Fibroblast of skin of right quadriceps (primary cell): ENCODE measurements at places on chromosomes 7 and 10.
A peak's percentile ranks its signal among the peaks of the same experiment; 100 is the strongest.

GRCh38 chr7:32200646-32201045, 130.4 kb upstream of the PDE1C start:
- no peak for DNase-seq

GRCh38 chr10:59098831-59099452, 77.5 kb upstream of the PHYHIPL start:
- peak; percentile 86 for DNase-seq

DNA sequence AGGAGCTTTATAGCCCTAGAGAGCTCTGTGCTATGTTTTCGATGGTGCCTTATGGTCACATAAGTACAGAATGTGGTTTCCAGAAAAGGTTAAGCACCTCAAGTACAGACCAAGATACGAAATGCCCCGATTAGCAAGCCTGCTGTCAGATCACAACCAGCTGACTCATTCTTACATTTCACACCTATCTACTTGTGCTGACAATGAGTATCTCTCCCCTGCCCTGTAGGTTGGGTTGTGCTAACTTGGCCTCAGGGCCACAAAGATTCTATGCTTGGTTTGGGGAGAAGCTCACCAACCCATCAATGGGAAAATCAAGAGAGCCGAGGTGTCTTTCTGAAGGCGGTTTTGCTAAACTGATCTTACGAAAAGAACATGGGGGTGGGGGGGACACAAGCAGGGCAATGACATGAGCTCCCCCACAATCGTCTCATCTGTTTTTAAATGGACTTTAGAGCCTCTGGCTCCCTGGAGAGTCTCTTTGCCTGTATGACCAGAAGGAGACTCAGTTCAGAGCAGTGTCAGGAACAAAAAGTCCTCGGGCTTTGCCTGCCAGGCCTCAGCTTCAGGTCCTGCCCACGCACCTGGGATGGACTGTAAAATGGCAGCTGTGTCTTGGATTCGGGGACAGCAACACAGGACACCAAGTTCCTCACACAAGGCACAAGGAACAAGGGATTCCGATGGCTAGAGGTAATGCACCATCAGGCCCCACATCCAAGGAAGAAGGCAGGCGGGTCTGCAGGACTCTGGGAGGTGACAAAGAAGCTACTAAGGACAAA, 55.1 kb downstream of the FAM53B start:
- DNase-seq, result no peak

- DNase-seq, result no peak
These were observed 3.5 kb upstream of the MYOZ1 start for GRCh38 chr10:73644767-73645166.

- DNase-seq, result no peak
These were observed 45.2 kb upstream of the BHLHA15 start for GRCh38 chr7:98165827-98166667.

DNA sequence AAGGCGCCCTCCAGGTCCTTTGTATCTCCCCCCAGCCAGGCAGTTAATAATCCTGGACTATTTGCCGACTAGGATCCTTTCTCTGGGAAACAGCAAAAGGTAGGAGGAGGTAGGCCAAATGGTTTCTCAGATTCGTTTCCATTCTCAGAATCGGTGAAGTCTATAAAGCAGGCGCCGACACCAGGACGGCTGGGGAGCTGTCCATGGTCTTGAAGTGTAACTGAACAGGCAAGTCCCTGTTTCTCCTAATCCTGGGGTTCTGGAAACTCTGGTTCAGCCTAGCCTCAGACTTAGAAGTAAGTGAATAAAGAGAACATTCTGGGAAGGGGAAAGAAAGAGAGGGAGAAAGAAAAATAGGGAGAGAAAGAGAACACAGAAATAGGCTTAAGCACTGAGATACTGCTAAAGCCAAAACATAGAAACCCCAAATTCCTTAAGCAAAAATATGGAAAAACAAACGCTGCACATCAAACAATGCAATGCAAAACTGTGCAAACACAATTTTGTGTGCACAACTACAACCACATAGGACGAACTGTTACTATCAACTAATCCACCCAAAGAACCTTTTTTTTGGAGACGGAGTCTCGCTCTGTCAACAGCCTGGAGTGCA, 11.1 kb upstream of the INA start:
- peak; percentile 67 for DNase-seq

DNA sequence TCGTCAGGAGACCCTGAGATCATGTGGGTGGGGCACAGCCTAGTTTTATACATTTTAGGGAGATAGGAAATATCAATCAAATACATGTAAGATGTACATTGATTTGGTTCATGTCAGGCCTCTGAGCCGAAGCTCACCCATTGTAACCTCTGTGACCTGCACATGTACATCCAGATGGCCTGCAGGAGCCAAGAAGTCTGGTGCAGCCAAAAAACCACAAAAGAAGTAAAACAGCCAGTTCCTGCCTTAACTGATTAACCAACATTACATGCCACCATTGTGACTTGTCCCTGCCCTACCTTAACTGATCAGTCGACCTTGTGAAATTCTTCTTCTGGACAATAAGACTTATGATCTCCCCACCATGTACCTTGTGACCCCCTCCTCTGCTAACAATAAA, 16.0 kb upstream of the LRRC61 start:
- no peak for DNase-seq

DNA sequence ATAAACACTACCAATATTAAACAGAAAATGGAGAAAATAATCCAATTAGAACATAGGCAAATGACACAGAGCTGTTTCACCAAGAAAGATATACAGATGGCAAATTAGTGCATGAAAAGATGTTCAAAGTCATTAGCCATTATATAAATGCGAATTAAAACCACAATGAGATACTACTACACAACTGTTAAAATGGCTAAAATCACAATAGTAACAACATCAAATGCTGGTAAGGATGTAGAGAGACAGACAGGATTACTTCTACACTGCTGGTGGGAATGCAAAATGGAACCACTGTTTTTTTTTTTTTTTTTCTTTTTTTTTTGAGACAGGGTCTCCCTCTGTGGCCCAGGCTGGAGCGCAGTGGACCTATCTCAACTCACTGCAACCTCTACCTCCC, 114.9 kb upstream of the RHEB start:
- DNase-seq, result no peak

GRCh38 chr10:132250481-132251475, 57.0 kb downstream of the STK32C start:
- no peak for DNase-seq

GRCh38 chr7:149294634-149295480, 32.9 kb downstream of the ZNF783 start:
- DNase-seq, result no peak

GRCh38 chr10:128507066-128507465, 380.8 kb upstream of the MKI67 start:
- DNase-seq, result no peak
